ENCODE measurements at places on chromosomes 1 and 21.
A peak's percentile ranks its signal among the peaks of the same experiment; 100 is the strongest.

GRCh38 chr21:14520535-14520934, 25.6 kb downstream of the SAMSN1 start:
- DNase-seq = no peak

DNA sequence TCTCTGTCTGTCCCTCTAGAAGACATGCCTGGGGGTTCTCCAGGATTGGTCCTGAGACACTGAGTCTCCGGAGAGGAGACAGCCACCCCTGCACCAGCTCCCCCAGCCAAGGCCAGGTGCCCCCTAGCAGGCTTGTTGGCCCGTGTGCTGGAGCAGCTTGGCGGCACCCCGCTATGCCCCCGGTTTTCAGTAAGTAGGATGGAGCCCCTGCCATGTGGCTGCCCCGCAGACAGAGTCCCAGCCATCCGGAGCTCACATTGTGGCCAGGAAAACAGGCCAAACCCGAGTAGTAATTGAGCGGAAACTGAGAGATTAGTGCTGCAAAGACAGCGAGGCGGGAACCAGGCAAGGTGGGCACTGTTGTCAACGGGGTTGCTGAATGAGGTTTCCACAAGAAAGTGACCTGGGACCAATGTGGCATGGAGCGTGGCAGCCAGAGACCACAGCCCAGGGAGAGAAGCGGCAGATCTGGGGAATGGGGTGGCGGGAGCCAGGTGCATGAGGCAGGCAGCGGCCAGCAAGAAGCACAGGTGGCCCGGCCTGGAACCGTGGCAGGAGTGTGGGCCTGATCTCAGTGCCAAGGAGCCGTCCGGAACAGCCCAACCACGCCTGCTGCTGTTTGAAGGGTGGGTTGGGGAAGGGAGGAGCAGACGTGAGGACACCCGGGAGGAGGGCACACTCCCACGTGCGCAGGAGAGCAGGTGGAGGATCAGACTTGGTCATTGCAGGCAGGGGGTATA, 137.4 kb upstream of the VAMP3 start:
- no peak for DNase-seq

- DNase-seq = no peak
Measured at GRCh38 chr1:185440877-185441276, 123.8 kb upstream of the IVNS1ABP start.

GRCh38 chr1:13701271-13701640, 1.3 kb downstream of the PRDM2 start:
- DNase-seq = no peak

DNA sequence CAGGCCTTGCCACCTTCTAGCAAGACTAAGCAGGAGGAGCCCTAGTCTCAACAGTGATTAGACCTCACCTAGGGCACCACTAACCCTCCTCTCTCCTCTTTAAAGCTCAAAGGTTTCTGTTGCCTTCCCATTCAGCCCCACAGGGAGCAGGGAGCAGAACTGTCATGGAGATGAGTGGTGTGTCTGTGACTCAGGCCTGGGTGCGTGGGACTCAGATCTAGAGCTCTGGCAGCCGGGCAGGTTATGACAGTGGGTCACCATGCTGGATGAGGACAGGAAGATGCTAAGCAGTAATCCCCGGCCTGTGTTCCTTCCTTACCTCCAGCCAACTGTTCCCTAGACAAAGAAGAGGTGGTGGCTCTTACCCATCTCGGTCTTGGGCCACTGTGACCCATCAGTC, 60.1 kb upstream of the COA6 start:
- DNase-seq = no peak

- no peak for DNase-seq
Measured at GRCh38 chr1:56135069-56135863, 444.1 kb downstream of the PLPP3 start.

- no peak for DNase-seq
Measured at GRCh38 chr21:28640326-28640725, 352.4 kb downstream of the LTN1 start.

DNA sequence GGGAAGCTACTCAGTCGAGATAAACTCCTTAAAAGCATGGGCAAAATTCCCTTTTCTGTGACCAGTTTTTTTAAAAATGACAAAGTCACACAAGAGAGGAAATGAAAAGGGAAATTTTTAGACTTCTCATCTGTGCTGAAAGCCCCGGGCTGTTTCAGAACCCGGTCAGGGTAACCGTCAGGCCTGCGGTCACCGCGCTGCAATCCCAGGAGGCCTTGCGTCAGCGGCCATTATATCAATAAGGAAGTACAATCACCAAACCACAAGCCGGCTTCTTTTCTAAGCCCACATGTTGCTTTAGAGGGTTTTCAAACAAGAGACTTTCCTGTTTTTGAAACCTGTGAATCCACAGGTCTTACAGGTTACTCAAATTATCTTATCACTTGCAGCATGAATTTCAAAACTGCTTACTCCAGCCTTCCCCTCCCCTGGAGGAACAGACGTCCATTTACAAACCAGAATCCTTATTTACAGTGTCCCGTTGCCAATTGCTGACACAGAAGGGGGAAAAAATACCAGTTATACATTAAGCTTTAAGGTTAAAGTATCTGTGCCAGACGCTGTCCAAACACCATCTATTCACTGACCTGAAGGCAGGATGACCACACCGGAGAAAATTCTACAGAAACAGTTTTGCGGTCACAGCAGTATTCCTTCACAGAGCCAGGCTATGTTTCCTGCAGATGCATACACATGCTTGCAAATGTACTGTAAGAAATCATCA, 165.3 kb downstream of the TOMM20 start:
- DNase-seq = peak; percentile 91

DNA sequence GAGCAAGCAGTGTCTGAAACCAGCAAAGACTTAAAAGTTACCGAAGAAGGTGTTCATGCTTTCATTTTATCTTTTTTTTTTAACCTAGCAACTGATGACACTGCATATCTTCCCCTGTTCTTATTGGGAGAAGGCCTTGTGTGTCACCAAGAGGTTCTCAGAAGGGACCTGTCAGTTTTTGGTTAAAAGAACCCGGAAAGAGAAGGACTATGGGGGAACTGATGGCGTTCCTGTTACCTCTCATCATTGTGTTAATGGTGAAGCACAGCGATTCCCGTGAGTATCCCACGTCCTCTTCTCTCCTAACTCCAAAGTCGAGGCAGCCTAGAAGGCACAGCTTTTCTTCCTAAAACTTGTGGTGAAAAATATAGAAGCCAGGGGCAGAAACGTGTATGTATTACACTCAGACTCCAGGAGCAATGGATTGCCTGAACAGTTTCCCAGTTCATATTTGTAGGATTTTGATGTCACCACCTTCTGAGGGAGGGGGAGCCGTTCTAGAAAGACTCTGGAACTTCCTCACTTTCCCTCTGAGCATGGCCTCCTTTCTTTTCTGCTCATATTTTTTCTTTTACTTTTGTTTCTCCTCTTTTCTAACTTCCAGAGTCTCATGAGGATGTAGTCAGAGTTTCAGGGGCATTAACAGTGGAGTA, at the start of gene MR1:
MR1 (plus strand) TSS at position 185 of the 653 bp plus-strand sequence; CDS start at position 210, 25 bp downstream.
- DNase-seq = no peak

DNA sequence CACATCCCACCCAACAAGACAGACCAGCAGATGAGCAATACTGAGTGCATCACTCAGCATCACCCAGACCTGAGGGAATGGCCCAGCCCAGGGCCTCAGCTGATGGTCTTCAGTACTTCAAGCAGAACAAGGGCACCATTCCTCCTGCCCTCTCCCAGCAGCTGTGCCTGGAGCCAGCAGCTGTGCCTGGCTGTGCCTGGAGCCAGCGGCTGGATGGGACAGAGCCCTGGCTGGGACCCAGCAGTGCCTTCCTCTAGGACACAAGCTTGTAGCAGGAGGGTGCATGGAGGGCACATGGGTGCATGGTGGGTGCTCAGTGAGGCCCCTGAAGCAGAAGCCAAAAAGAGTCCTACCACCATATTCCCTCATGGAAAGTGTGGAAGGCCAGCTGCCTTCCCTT, 583.8 kb downstream of the NPHP4 start:
- no peak for DNase-seq

GRCh38 chr1:167797015-167797414, 75.2 kb downstream of the MPZL1 start:
- peak; percentile 75 for DNase-seq

- DNase-seq = no peak
Measured at GRCh38 chr1:25206201-25206600, 26.1 kb downstream of the SYF2 start.

GRCh38 chr1:8063298-8064036, 37.4 kb upstream of the ERRFI1 start:
- DNase-seq = no peak

DNA sequence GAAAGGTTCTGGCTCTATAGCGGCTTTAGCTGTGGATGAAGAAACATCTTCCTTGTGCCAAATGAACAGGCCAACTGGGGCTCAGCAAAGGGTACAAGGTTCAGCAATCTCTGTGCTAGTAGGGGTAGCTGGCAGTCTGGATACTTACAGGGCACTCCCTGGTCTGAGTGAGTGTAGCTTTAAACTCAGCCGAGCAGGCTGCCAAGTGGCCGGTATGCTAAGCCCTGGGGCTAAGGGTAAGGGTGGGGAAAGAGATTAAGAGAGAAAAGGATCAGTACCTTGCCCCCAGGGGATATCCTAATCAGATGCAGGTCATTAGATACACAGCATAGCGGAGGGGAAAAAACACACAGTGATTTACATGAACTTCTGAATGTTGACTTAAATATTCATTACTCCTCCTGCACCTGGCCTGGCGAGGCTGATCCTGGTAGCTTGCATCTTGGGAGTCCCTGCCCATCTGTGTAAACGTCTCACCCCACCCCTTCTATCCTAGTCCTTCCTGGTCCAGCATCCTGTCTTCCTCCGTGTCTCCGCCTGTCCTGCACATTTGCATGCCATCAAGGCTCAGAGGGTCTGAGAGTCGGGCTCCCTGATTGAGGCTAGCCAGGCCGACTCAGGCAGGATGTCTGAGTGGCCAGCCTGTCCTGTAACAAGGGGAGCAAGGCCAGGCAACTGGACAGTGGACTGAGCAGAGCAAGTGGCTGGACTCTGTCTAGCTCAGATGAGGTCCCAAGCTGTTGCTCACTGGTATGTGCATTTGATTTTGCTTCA, 39.5 kb upstream of the CNTN2 start:
- no peak for DNase-seq

- DNase-seq = no peak
Measured at GRCh38 chr21:34762786-34763185, 94.0 kb downstream of the CLIC6 start.

GRCh38 chr1:27659497-27660299, 12.3 kb downstream of the IFI6 start:
- peak; percentile 96 for DNase-seq

DNA sequence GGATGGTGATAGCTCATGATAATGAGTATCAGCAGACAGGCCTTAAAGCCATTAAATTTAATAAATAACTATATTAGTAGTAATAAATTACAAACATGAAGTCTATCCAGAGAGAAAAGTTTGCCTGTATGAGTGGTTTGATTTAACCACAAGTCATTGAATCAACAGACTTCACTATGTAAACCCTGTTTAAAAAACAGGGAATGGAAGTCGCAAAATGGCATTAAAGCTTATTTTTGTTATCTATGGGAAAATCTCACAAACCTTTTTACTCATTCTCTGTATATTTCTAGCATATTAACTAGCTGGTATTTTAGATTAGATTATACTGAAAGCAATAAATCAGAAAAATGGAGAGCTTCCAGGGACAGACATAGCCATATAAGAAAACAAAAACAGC, 45.3 kb downstream of the SASS6 start:
- DNase-seq = no peak

- DNase-seq = no peak
Measured at GRCh38 chr21:31103571-31104265, 65.4 kb upstream of the KRTAP19-8 start.
